Activated CD4-positive, CD25-positive, alpha-beta regulatory T cell treated with anti-CD3 and anti-CD28 coated beads, Interleukin-2, amount 50 U/mL, for 24 hours (primary cell): ENCODE measurements at places on chromosomes 4 and X.

DNA sequence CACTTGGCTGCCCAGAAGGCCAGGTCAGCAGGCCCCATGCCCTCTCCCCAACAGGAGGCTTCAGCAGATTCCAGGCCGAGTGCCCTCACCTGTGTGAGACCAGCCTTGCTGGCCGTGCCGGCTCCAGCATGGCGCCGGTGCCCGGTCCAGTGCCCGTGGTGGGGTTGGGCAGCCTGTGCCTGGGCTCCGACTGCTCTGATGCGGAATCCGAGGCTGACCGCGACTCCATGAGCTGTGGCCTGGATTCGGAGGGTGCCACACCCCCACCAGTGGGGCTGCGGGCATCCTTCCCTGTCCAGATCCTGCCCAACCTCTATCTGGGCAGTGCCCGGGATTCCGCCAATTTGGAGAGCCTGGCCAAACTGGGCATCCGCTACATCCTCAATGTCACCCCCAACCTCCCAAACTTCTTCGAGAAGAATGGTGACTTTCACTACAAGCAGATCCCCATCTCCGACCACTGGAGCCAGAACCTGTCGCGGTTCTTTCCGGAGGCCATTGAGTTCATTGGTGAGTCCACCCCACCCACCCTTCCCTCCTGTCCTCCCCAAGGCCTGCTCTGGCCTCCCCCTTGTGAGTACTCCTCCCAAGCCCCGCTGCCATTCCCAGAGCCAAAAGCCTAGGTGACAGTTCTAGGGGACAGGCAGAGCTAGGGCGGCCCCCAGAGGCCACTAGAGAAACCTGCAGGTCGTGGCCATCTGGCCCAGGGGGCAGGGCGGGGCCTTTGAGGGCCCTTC, 2.3 kb downstream of the DUSP9 start:
- peak; percentile 59 for ATAC-seq

DNA sequence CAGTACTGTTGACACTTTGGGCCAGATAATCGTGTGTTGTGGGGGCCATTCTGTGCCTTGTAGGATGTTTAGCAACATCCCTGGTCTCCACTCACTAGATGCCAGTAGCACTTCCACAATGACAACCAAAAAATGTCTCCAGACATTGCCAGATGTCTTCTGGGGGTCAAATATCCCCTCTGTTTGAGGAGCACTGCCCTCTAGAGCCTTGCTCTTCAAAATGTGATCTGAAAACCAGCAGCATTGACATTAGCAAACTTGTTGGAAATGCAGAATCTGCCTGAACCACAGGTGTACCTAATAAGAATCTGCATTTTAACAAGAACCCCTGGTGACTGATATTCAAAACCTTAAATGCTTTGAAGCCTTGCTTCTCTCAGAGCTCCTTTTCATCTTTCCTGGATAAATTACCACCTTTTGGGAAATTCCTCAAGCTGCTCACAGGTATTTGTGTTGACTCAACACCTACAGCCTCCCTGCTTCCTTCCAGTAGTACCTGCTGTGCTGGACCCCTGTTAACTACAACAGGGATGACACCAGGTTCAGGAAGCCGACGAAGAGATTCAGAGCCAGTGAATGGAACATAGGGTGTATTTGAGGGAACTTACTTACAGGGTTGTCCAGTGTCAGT, 459.0 kb upstream of the NR3C2 start:
- no peak for ATAC-seq

GRCh38 chr4:79661196-79661595, 253.2 kb upstream of the GK2 start:
- ATAC-seq: no peak

DNA sequence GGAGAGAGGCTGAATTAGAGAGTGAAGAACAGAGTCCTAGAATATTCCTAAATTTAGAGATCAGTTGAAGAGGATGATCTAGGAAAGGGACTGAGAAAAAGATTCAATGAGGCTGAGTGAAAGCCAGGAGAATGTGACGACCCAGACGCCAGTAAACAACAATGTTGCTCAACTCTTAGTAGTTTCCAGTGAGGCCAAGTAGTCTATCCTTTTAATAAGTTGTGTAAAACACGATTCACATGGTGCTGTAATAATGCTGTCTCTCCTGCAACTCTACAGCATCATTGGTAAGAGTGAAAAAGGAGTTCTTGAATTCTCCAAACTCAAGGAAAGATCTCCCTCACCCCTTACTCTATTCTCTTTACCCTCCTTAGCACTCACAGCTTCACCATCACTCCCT, 140.3 kb downstream of the CFAP299 start:
- ATAC-seq: no peak

DNA sequence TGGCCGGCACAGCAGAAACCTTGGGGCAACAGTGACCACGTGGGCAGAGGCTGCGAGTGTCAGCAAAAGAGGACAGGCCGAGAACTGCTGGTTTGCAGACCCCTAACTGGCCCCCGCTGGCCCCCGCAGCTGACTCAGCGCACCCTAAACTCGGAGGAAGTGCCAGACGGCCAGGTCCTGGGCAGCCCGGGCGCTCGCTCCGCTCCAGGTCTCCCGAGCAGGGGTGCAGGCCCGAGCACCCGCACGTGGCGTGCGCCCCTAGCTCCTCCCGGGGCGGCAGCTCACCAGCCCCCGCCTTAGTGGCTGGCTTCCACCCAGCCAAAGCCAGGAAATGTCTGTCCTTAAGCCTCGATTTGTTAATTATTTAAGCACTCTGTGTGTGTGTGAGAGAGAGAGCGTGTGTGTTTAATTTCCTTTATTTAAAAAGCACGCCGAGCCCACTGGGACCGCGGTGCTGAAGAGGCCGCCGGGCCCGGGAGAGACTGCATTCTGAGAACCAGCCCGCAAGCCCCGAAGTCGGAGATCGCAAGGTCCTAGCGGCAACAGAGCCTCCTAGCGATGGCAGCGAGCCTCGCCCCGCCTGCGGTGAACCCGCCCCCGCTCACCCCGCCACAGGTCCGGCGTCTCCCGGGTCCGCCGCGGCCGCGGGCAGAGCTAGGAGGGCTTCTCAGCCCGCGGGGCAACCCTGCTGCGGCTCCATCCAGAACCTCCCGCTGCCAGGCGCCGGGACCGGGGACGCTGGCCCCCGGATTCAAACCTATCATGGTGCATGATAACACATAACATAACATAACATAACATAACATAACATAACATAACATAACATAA, 45.9 kb upstream of the CDKN2AIP start:
- ATAC-seq: peak; percentile 80

GRCh38 chr4:42015438-42015837, 25.1 kb downstream of the SLC30A9 start:
- no peak for ATAC-seq

DNA sequence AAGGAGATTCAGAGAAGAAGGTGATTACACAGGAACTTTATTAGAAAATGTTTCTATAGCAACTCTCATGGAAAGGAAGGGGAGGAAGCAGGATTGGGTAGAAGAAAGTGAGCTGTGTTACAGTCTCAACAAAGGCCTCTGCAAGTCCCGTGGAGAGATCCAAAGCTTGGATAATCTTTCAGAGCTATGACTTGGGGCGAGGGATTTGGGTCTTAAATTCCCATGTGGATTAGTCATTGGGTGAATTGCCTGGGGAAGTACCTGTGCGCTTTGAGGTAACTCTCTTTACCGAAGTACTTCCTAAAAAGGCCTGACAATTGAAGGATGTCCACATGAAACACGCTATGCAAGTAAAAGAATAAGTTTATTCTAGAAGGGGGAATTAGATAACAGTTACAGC, 133.8 kb upstream of the ANKRD50 start:
- ATAC-seq: no peak

- no peak for ATAC-seq
Observed at GRCh38 chrX:135454816-135455215, 33.1 kb downstream of the SMIM10L2A start.
